A375 (cell line): ENCODE measurements at places on chromosomes 5 and 9. TPM values are rescaled to one million over a fixed set of nuclear protein-coding genes. Genes with fewer than 3 reads are reported as not detected.

EGFLAM gene
- 5.3 and 5.5 TPM in 2 replicates for total RNA-seq

SPATA31C1 gene
- not detected in 2 replicates for total RNA-seq

PCDH1 gene
- total RNA-seq: 37.9 and 41.7 TPM in 2 replicates

FCHO2 gene
- total RNA-seq: 3.6 and 5.4 TPM in 2 replicates

TMEM245 gene
- 17.6 and 19.0 TPM in 2 replicates for total RNA-seq

MED27 gene
- 26.4 and 28.9 TPM in 2 replicates for total RNA-seq

COL15A1 gene
- 0.60 and 1.1 TPM in 2 replicates for total RNA-seq

TMEM252 gene
- not detected in 2 replicates for total RNA-seq

WDR41 gene
- 42.7 and 46.6 TPM in 2 replicates for total RNA-seq

AQP3 gene
- total RNA-seq: 2.5 and 2.7 TPM in 2 replicates

ADAMTS12 gene
- total RNA-seq: 15.2 and 15.6 TPM in 2 replicates

PCDHA13 gene
- total RNA-seq: 1.3 and 1.4 TPM in 2 replicates

FAM81B gene
- total RNA-seq: not detected in 2 replicates

KCNV2 gene
- not detected in 2 replicates for total RNA-seq

PALM2AKAP2 gene
- 12.2 and 14.0 TPM in 2 replicates for total RNA-seq

BTNL3 gene
- total RNA-seq: not detected in 2 replicates

FOXD4L4 gene
- 0.03 TPM in 1 of 2 replicates, not detected in the other for total RNA-seq

OBP2B gene
- total RNA-seq: not detected in 2 replicates

MPDZ gene
- 27.2 and 38.3 TPM in 2 replicates for total RNA-seq

PRDM9 gene
- total RNA-seq: 0.29 and 0.41 TPM in 2 replicates

ENTR1 gene
- 128 TPM in 2 replicates for total RNA-seq

IRX1 gene
- total RNA-seq: 3.7 and 4.2 TPM in 2 replicates

CHSY3 gene
- 3.7 and 4.0 TPM in 2 replicates for total RNA-seq

AGXT2 gene
- total RNA-seq: not detected in 2 replicates

NR2F1-AS1 gene
- 4.2 and 6.8 TPM in 2 replicates for total RNA-seq

SLCO6A1 gene
- total RNA-seq: not detected in 2 replicates

COL5A1 gene
- total RNA-seq: 11.1 and 11.7 TPM in 2 replicates

PAXX gene
- total RNA-seq: 93.9 and 103 TPM in 2 replicates

C5orf34 gene
- total RNA-seq: 7.1 and 8.7 TPM in 2 replicates

CDH6 gene
- 1.8 TPM in 2 replicates for total RNA-seq

ABO gene
- total RNA-seq: not detected in 2 replicates

HABP4 gene
- total RNA-seq: 7.7 and 8.8 TPM in 2 replicates

ARHGEF28 gene
- 24.4 and 28.0 TPM in 2 replicates for total RNA-seq

ORM2 gene
- total RNA-seq: not detected in 2 replicates

WDR38 gene
- total RNA-seq: not detected in 2 replicates

TAF11L5 gene
- total RNA-seq: not detected in 2 replicates

NR4A3 gene
- total RNA-seq: 0.60 and 1.9 TPM in 2 replicates

RNF183 gene
- total RNA-seq: not detected in 2 replicates

CDH10 gene
- total RNA-seq: 1.2 and 1.7 TPM in 2 replicates

TRIM7 gene
- total RNA-seq: 11.6 and 16.5 TPM in 2 replicates

SPINK7 gene
- total RNA-seq: not detected in 2 replicates

ADAMTS2 gene
- total RNA-seq: 0.19 and 0.58 TPM in 2 replicates

FBXO10 gene
- total RNA-seq: 4.5 and 8.5 TPM in 2 replicates

BTNL9 gene
- total RNA-seq: 1.2 and 1.6 TPM in 2 replicates

LCP2 gene
- 0.05 and 1.1 TPM in 2 replicates for total RNA-seq

GABRA1 gene
- not detected in 2 replicates for total RNA-seq

DRD1 gene
- not detected in 2 replicates for total RNA-seq

PCDHGB4 gene
- total RNA-seq: 2.0 TPM in 2 replicates

ZSWIM6 gene
- total RNA-seq: 5.7 and 7.1 TPM in 2 replicates

ACTBL2 gene
- 0.26 and 0.56 TPM in 2 replicates for total RNA-seq

DIRAS2 gene
- not detected in 2 replicates for total RNA-seq

PSMD5 gene
- 15.0 and 15.9 TPM in 2 replicates for total RNA-seq

LHX6 gene
- total RNA-seq: 0.72 and 1.7 TPM in 2 replicates

PCDHGA7 gene
- total RNA-seq: 6.1 and 8.1 TPM in 2 replicates

ITGA2 gene
- 10.8 and 10.9 TPM in 2 replicates for total RNA-seq

LAMC3 gene
- total RNA-seq: 0.11 and 1.5 TPM in 2 replicates
